ENCODE measurements at places on chromosomes 6 and 20.

DNA sequence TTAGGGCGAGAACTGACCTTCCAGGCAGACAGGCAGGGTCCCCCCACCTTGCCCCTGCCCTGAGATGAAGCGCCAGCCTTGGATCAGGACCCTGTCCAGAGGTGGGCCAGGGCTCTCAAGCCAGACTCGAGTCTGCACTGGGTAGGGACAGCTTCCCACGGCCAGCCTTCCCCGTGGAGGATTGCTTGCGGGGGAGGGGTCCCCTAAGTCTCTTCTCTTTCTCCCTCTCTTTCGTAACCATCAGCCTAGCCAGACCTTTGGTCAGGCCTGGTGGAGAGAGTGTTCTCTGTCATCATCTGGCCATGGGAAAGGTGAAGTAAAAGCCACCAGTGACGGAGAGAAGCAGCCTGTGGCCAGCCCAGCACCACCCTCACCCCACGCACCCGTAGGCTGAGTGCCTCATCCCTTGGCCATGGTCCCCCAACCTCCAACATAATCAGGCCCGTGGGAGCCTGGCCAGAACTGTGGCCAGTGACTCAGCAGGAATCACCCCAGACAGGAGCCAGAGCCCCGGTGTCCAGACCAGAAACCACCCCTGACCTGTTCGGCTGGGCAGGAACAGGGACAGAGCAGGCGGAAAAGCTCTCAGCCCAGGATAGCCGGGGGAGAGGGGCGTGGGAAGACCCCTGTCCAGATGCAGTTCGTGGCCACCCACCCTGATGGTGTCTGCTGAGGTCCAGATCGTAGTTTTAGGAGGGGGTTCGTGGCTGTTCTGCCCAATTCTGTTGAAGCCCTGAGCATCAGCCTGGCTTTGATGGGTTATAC lies 47.1 kb downstream of the SNAI1 start:
- no peak for DNase-seq

GRCh38 chr20:58568126-58568482 lies 52.9 kb upstream of the APCDD1L start:
- no peak for DNase-seq

GRCh38 chr20:23407781-23408464 lies 13.4 kb downstream of the NAPB start:
- DNase-seq, result no peak

- DNase-seq, result no peak
Measured at GRCh38 chr6:56430629-56431600, 183.5 kb upstream of the COL21A1 start.

GRCh38 chr20:18188434-18188833 lies 50.8 kb downstream of the KAT14 start:
- DNase-seq, result no peak

DNA sequence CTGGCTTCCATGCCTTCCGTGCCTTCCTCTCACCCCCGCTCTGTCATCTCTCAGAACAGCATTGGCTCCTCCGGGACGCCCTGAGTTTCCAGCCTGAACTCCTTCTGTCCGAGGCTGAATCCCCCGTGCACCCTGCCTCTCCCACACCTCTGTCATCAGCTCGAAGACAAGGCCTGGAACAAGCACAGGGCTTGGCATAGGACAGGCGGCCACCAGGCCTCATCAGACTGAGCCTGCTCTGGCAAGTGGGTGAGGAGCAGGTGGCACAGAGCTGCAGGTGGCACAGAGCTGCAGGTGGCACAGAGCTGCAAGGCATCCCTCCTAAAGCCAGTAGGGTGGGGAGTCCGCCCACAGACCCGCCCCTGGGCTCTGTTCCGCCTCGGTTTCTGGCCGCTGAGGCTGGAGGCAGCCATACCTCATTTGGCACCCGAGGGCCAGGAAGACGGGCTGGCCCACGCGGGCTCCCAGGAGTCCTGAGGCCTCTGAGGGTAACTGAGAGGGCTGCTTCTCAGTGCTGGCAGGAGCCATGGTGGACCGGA lies 60.2 kb downstream of the EZR start:
- DNase-seq, result no peak

DNA sequence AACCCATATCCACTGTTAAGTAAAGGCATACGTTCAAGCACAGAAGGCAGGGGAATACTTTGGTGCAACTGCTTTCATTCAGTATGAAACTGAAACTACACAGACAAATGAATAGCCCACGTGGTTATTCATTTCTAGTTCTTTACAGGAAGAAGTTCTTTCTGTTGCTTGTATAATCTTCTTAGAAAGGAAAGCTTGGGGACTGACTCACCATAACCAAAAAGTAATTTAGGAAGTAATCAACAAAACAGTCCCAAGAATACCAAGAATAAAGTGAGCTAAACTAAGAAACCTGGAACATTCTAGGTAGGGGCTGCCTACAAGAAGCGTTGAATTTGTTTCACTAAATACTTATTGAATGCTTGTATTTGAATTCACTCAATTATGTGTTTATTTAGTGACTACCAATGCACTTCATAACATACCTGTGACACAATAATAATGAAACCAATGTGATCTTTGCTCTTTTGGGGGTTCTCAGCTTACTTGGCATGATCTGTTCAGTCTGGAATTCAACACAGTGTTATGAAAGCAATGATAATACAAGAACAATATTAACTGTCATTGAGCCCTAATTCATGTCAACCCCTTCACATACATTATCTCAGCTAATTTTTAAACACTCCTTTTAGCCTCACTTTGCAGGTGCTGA lies 25.1 kb upstream of the KIAA0408 start:
- no peak for DNase-seq

DNA sequence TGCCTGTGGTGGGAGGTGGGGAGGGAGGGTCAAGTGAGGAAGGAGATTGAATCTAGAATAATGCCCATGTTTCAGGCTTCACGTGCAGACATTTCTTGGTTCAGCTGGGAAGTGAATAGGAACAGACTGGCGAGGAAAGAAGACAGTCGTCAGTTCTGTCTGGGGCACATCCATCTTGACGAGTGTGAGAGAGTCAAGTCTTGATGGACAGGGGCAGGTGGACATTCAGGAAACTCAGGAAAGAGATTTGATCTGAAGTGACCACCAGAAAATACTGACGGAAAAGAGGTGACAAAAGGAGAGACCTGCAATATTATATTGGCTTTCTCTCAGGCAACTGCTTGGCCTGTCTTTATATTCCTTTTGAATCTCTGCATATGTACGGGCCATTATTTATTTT lies 68.6 kb downstream of the ESR1 start:
- no peak for DNase-seq

DNA sequence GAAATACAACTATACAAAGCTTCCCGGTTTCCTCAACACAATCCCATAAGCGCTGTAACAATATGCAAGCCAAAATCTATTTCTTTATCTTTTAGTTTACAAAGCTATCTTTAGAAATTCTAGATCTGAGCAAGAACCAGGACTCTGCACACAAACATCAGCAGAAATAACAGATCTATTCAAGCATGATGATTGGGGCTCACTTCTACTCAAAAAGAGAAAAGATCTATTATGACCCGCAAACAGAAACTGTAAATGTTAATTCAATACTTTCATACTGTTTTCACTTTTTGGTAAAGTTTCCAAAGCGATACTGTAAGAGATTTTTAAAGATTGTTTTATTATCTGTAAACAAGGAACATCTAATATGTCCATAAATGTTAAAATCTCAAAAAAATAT lies 86.6 kb downstream of the SESN1 start:
- DNase-seq, result no peak

DNA sequence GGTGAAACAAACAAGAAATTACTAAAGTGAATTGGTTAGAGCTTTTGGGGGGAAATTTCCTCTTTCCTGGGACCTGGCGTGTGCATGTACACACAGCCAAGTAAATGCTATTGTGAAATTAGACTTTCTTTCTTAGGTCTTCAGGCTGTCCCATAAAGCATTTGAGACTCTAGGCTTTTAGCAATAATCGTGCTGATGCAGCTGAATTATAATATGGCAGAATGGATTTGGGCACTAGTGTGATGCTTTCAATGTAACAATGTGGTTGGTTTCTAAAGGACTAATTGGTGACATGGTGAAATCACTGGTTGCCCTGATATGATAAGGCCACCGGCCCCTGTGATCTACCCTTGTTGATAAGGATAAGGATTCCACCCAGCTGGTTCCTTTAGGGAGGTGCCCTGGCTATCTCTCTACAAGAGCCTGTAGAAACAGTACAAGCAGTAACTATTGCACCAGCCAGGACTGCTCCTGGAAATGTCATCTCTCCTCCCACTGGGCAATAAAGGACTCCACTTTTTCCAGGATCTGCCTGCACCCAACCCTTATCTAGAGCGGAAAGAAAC lies 164.1 kb downstream of the TFAP2A start:
- no peak for DNase-seq

Data from NCI-H187 treated with DMSO at 0.1 percent for 48 hours (cell line).